ENCODE measurements at places on chromosomes 12 and 14.

- DNase-seq, result no peak
These were observed 65.0 kb downstream of the NAV3 start for GRCh38 chr12:77895699-77896098.

- DNase-seq, result no peak
These were observed 309.2 kb downstream of the FOXG1 start for GRCh38 chr14:29075761-29076160.

DNA sequence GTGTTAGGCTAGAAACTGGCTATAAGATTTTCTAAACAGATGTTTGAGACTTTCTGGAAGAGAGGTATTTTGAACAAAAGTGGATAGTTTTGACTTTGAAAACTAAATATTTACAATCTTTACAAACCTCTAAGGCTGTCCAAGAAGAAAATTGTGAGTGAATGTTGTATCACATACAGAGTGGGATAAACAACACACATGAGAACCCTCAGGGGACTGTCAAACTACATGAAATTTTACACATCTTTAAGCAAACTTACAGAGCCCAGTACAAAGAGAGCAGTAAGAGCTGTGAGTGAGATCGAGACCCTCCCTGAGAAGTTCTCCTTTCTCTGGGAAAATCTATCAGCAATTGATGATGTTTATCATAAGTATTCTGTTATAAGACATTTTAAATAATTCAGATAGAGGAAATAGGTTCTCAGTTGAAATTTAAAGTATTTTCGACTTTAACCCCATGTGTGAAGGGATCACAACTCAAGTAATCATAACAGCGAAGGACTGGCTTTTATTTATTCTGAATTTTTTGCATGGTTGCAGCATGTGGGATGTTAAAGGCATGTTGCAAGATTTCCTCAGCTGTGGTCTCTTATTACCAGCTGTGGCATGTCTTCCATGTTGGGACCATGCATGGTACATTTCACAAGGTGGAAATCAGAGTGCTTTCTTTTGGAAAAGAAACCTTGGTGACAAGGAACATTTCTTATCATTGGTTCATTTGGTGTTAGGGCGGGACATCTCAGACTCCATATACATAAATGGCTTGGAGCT is 264.0 kb upstream of the PRICKLE1 start:
- no peak for DNase-seq

DNA sequence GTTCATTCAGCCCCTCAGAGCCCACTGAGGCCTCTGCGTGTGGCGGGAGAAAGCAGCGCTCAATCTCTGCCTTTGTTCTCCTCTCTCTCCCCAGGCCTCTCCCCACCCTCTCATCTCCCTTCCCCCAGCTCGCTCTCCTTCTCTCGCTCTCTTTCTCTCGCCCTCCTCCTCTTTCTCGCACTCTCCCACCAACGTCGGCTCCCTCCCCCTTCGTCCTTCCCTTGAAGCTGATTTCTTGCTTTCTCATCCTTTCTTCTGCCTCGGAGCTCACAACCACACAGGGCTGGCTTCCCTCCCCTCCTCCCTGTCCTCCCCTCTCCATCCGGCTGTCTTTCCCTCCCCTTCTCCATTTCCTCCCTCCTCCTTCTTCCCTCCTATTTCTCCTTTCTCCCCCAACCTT is 96.4 kb downstream of the LRRC74A start:
- DNase-seq, result no peak
